ENCODE measurements at places on chromosomes 5 and 9. TPM values are rescaled to one million over a fixed set of nuclear protein-coding genes. Genes with fewer than 3 reads are reported as not detected.
A peak's percentile ranks its signal among the peaks of the same experiment; 100 is the strongest.

DNA sequence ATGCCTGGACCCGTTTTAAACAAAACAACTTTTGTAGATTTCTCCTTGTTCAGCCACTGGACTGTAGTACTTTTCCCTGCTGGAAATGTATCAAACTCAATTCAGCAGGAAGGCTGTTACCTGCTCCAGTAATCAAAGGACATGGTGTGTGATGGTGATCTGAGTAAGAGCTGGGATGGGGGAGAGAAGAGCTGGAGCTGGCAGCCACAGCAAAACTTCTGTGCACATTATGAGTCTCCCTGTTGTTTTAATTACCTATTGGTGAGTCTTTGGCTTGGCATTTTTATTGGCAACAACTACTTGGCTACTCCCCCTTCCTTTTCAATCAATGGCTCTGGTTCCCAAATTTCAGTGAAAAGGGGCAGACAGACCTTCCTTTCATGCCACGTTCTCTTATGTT is 9.7 kb downstream of the NREP start:
- no peak for DNase-seq

DNA sequence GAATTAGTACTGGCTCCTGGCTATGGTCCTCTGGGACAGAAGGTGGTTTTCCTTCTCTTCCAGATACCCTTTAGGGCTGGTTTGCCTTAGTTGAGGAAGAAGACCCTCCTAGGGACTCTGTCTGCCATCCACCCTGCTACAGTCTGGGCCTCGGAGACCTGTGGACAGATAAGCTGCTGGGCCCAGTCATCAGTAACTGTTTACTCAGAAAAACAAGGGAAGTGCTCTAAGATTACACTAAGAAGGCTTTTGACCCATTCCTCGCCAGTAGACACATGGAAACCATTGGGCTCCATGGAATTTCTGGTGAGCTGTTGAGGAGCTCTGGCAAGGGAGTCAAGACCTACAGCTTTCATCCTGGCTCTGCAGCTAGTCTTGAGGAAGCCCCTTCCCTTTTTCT is 31.2 kb downstream of the LARP1 start:
- no peak for DNase-seq

- no peak for DNase-seq
These were observed 89.2 kb downstream of the PPIC start for GRCh38 chr5:122947372-122947771.

Gene ANKRD55
- 0.13 TPM for polyA plus RNA-seq

Gene IL9
- not detected for polyA plus RNA-seq

GRCh38 chr5:174760721-174761120 is 36.3 kb downstream of the MSX2 start:
- no peak for DNase-seq

- no peak for DNase-seq
These were observed 32.0 kb upstream of the DHFR start for GRCh38 chr5:80686757-80687156.

DNA sequence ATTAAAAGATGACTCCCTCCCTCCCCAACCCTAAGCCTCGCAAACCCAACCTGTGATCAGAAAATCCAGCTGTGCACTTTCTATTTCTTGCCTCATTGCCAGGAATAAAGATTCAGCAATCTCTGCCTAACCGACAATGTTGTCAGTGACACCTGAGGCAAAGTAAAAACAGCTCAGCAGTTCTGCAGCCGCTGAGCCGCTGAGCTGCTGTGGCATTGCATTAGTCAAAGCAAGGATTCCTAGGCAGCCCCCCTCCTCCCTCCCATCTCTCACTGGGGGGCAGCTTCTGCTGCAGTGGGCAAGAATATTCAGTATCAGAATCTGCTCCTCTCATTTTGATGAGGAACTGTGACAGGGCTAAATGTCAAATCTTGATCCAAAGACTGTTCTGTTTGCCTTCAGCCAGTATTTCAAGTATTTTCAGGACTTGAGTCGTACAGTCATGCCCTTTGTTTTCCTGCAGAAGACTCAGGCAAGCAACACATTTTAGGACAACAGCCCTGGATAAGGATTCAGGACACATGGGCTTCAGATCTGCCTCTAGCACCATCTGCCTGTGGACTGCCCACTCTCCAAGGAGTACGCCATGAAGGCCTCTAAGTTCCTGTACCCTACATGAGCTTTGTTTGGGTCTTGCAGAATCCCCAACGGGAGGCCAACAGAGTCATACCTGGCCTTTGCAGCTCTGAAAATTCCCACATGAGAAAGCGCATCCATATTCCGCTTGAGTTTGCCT is 41.1 kb upstream of the DAP start:
- DNase-seq: no peak

Gene ACOT12
- polyA plus RNA-seq: 0.31 TPM

Gene MPDZ
- polyA plus RNA-seq: 6.2 TPM

DNA sequence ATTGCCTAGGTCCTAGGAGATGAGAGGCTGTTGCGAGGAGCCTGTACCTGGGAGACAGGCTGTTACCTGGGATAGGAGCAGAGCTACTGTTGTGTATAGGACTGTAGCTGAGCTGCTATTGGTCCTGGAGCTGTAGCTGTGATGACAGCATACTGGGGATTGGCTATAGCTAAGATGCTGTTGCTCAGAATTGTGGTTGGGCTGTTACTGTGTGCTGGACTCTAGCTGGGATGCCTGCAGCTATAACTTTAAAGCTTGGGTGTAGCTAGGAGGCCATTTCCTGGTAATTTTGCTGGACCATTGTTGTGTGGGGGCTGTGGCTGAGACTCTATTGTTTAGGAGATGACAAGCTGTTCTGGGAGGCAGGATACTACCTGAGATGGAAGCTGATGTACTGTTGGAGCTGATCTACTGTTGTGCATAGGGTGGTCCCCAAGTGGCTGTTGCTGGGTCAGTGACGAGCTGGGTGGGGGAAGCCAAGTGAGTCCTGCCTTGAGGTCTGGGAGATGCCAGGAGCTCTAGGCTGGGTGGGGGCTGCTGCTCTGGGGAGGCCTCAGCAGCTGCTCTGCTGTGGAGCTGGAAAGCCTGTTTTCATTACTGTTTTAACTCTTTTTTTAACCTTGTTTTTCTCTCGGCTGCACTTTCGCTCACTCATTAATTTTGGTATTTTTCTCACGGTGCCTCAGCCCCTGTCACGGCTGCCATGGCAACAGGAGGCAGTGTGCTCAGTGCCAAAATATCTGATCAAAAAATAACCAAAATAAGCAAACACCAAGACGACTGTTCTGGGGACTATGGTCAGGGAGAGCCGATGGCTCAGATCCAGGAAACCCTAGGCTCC is 3.0 kb upstream of the PCDH1 start:
- DNase-seq: no peak

DNA sequence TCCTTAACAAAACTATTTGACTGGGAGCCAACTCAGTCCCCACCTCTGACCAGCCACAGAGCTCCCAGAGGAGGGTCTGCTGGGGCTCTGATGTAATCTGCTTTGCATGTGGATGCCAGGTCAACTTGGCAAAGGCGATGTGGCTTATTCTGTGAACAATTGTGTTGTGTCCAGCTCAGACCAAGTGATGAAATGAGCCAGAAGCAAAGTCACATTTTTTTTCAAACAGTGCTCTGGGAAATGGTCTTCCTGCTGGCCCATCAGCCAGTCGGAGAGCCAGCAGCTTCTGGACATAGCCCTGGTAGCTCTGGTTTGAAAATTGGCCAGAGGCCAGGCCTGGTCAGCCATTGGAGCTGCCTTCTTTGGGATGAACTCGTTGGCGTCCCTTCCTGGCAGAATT is 86.5 kb downstream of the ANGPTL2 start:
- DNase-seq: no peak

Gene TAS2R1
- polyA plus RNA-seq: not detected

- peak; percentile 78 for DNase-seq
These were observed 404 bp downstream of the MRNIP start for GRCh38 chr5:179858241-179858585.

- peak; percentile 82 for DNase-seq
These were observed 75.3 kb upstream of the PJA2 start for GRCh38 chr5:109485030-109485429.

Gene MARCOL
- polyA plus RNA-seq: not detected

- no peak for DNase-seq
These were observed 10.9 kb downstream of the SMIM3 start for GRCh38 chr5:150789450-150789849.

- no peak for DNase-seq
These were observed 272.2 kb downstream of the ANXA1 start for GRCh38 chr9:73423891-73424290.

Gene PAEP
- polyA plus RNA-seq: not detected

- no peak for DNase-seq
These were observed 76.0 kb downstream of the COL15A1 start for GRCh38 chr9:99019510-99020331.

DNA sequence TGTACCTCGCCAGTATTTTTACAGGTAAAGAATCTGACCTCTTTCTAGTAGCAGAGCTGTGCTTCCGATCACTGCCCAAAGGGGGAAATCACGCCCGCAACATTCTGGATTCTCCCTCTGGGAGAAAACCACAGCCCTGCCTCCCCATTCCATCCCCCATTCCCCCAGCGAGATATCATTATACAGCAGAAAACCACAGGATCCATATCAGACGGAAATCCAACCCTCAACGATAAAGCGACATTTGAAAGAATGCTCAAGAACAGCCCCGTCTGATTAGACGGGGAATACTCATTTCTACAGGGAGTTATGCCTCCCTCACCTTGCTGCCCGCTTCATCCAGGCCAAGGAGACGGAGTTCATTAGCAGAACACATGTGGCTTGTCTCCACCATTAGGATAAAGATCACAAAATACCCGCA is 172.8 kb downstream of the COL23A1 start:
- DNase-seq: no peak

- no peak for DNase-seq
These were observed 81.8 kb downstream of the CMYA5 start for GRCh38 chr5:79771387-79771786.

Gene SAXO1
- polyA plus RNA-seq: not detected

GRCh38 chr5:67021962-67022361 is 174.6 kb downstream of the CD180 start:
- DNase-seq: no peak

- no peak for DNase-seq
These were observed 70.6 kb upstream of the S1PR3 start for GRCh38 chr9:88920645-88921044.

Gene GAPT
- polyA plus RNA-seq: not detected

- peak; percentile 17 for DNase-seq
These were observed 1.6 kb downstream of the NTNG2 start for GRCh38 chr9:132163457-132163875.

DNA sequence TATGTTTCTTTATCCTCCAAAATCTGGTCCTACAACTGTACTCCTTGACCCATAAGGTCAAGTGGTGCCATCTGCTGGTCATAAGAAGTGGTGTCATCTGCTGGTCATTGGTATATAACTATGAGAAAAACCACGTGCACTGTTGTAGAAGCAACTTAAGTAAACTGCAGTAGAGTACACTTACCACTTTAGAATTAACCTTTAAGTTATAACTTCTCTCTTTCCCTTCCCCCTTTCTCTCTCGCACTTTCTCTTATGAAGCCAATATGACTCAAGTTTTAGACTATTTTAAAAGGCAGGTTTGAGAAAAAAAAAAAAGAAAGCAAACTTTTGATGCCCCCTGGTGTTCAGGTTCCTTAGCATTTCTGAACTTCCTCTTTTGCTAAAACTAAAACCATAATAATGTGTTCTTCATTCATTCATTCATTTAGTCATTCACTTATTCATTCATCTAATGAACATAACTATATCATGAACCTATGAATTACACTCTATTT is 12.8 kb upstream of the MTAP start:
- peak; percentile 88 for DNase-seq

GRCh38 chr5:157106630-157107461 is 2.0 kb downstream of the HAVCR2 start:
- no peak for DNase-seq

- DNase-seq: peak; percentile 40
These were observed 353.6 kb downstream of the SLIT3 start for GRCh38 chr5:168947212-168947868.
